ENCODE measurements at places on chromosomes 13 and 19.

DNA sequence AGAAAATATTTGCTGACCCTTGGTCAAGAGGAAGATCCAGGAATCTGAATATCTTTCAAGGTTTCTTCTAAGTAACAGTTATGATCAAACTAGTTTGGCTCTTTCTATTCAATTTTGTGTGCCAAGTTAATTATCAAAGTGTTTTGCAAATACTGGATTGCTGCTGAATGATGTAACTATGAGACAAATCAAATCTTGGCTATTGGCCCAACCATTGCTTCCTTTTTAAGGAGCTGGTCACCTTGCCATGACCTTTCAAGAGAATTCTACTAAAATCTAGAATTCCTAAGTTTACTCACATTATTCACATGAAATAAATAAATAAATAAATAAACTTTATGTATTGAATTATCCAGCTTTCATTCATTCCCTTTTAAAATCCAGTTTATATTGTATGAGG, 371.8 kb downstream of the SLITRK6 start:
- DNase-seq: no peak

GRCh38 chr19:39498798-39499642, at the start of gene DLL3:
TSS of gene DLL3 (plus strand) at chr19:39498947. CDS start at chr19:39498975, 28 bp downstream.
- peak; percentile 68 for DNase-seq

DNA sequence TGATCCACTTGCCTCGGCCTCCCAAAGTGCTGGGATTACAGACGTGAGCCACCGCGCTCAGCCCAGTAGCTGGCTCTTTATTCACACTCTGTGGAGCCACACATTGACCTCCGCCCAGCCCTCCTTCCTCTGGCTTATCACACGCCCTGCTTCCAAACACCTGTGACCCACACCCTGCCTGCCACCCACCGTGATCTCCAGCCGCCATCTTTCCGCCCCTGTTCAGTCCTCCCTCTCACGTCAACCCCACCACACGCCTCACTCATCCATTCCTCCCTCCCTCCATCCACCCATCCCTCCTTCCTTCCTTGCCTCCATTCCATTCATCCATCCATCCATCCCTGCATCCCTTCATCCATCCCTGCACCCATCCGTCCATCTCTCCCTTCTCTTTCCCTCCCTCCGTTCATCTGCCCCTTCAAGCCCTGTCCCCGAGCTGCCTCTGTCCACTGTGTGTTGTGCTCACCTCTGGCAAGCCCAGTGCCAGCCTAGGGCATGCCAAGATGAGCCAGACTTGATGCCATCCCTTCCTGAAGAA, 17.6 kb downstream of the ZNF296 start:
- DNase-seq: no peak

DNA sequence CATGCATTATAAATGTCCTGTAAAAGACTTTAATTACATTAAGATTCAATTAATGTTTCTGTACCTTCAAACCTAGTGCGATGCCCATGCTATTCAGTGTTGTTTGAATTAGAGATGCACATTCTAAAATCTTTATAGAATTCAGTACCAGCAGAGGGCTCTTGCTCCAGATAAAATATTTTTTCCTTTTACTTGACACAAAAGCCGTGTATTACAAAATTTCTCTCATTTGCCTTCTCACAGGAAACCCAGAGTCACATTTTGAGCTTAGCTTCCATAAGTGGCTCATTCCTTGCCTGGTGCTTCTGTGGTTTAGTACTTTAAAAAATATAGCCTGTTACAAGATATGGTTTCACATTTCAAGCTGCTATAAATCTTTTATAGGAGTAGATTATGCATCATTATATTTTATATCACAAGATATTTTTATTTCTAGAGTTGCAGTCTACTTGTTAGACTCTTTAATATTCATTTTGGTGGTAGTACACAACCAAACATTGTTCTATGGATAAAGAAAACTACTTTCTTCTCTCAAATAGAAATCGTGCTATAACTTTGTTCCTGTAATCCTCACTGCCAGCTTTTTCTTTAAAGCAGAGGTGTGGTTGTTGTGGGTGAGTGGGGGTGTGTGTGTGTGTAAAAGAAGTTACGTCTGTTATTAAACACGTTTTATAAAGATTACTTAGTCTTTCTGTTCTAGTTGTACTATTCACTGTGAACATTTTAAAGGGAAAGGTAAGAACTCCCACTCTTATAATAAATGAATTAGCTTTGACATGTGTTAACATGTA, 101.4 kb downstream of the RNF17 start:
- DNase-seq: no peak

DNA sequence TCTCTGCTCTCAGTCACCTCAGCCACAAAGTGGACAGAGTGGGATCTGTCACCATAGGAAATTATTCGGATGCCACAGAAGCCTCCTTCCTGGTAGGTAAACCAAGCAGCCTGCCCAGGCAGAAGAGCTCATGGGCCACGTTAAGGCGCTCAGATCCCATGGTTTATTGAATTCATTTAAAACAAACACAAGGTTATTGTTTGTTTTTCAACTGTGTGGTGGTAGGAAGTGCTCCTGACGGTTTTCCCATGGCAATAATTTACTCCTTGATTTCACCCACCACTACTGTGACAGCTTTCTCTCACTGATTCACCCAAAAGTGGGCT, 14.4 kb downstream of the BCAM start:
- DNase-seq: no peak

- DNase-seq: no peak
Measured at GRCh38 chr19:54273821-54274220, 7.1 kb downstream of the LILRB2 start.
